Esophagus muscularis mucosa (tissue), 4 donors: ENCODE measurements at places on chromosomes 1 and 21. TPM values are rescaled to one million over a fixed set of nuclear protein-coding genes. Genes with fewer than 3 reads are reported as not detected.
A peak's percentile ranks its signal among the peaks of the same experiment; 100 is the strongest.

FAM167B gene
- total RNA-seq = 3.8 TPM

- H3K27me3 ChIP-seq = no peaks in the 10 kb centered on the region
- no peak overlapping the region for H3K27ac ChIP-seq
Measured at GRCh38 chr1:239315631-239316217, 70.6 kb upstream of the CHRM3 start.

- H3K27me3 ChIP-seq = no peaks in the 10 kb centered on the region
- DNase-seq = no peak
- no peak overlapping the region for H3K27ac ChIP-seq
Measured at GRCh38 chr1:207152792-207153468, 48.9 kb downstream of the C4BPA start.

MSH4 gene
- 0.40 TPM for total RNA-seq

- no peaks in the 10 kb centered on the region for H3K27me3 ChIP-seq
- H3K36me3 ChIP-seq = no peaks in the 10 kb centered on the region
- DNase-seq = no peak
- H3K4me3 ChIP-seq = no peak overlapping the region
Measured at GRCh38 chr1:116230712-116231111, 119.5 kb downstream of the MAB21L3 start.

GRCh38 chr1:165218731-165219130 is 137.8 kb downstream of the LMX1A start:
- DNase-seq = no peak
- no peaks in the 10 kb centered on the region for H3K27me3 ChIP-seq
- no peaks in the 10 kb centered on the region for H3K36me3 ChIP-seq
- no peak overlapping the region for H3K4me3 ChIP-seq
- no peaks in the 10 kb centered on the region for H3K4me1 ChIP-seq

OR2M3 gene
- not detected for total RNA-seq

PADI1 gene
- 2.1 TPM for total RNA-seq

DNA sequence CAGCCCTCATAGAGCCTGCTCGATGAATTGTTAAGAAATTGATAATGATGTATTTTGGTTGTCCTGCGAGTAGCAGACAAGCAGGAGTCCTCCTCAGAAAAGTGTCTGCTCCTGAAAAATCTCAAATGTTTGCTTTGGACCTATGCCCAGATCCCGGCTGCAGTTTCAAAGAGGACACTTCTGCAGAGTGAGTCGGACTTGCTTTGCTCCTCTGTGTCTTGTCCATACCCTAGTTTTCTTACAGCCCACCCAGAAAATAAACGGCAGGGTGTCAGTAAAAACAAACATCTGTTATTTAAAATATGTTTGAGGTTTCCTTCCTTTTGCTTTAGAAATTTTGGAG is 2.8 kb downstream of the S100A10 start:
- peak overlapping the region; percentile 89 for H3K27ac ChIP-seq
- peaks cover 14% of the 10 kb centered on the region for H3K36me3 ChIP-seq
- H3K27me3 ChIP-seq = no peaks in the 10 kb centered on the region
- peak overlapping the region; percentile 23 for H3K4me3 ChIP-seq
- peaks cover 90% of the 10 kb centered on the region for H3K4me1 ChIP-seq

GRCh38 chr1:210647406-210648333 is 319.0 kb downstream of the HHAT start:
- no peak for DNase-seq
- H3K4me3 ChIP-seq = no peak overlapping the region
- H3K4me1 ChIP-seq = no peaks in the 10 kb centered on the region
- H3K27me3 ChIP-seq = no peaks in the 10 kb centered on the region
- H3K36me3 ChIP-seq = no peaks in the 10 kb centered on the region

- peaks cover 93% of the 10 kb centered on the region for H3K4me1 ChIP-seq
- no peak for DNase-seq
- H3K36me3 ChIP-seq = no peaks in the 10 kb centered on the region
Measured at GRCh38 chr1:12475530-12475934, 142.5 kb downstream of the DHRS3 start.

DNA sequence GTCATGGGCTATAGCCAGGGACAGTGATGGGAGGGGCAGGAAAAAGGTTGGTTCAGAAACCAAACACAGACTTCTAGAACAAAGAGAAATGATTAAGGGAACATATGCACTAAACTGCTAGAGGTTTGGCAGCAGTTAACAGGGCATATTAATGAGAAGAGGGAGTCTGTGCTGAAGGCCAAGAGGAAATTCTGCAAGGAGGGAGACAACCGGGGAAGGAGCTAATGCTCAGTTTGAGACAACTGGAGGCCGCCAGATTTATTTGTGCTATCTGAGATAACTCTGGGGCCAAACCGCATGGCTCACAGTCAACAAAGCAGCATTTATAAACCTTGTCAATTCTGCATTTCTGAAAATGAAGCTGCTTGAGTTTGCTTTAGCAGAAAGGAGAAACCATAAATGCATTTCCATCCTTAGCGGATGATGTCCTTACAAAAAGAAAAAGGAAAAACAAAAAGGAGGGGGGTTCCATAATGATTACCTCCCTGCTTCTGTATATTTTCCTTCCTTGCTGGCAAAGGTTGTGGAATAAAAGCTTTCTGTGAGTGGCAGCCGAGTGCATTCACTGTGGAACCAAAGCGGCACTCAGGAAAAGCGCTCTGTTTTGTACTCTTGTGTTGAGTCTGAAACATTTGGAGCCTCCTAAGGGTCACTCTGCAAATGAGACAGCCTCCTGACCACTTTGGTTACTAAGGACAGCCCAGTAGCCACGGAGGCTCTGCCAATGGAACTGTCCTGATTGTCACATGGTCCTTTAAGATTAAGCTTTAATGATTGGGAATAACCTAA is 70.3 kb downstream of the SIM2 start:
- DNase-seq = no peak
- H3K36me3 ChIP-seq = peaks cover 7% of the 10 kb centered on the region
- H3K27me3 ChIP-seq = no peaks in the 10 kb centered on the region

DNA sequence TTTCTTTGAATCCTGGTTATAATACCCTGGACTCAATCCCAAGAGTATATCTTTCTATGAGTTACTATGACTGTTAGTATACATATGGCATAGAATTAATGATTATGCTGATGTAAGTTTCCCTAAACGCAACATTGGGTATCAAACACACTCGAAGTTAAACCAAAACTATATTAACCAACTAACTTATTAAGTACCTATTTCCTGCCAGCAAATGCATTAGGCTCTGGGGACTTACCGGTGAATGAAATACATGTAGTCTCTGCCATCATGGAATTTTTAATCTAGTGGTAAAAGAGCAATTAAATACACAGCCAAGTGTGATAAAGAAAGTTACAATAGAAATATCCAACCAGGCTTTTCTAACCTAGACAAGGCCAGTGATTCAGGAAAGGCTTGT is 193.6 kb upstream of the ADGRL2 start:
- H3K4me1 ChIP-seq = no peaks in the 10 kb centered on the region
- no peak for DNase-seq
- H3K27ac ChIP-seq = no peak overlapping the region

GRCh38 chr1:80498673-80499072 is 1302.1 kb upstream of the ADGRL2 start:
- no peak overlapping the region for H3K27ac ChIP-seq
- no peak overlapping the region for H3K4me3 ChIP-seq
- H3K4me1 ChIP-seq = peaks cover 19% of the 10 kb centered on the region
- no peaks in the 10 kb centered on the region for H3K36me3 ChIP-seq
- no peak for DNase-seq

GRCh38 chr21:41682719-41683179 is 84.1 kb downstream of the RIPK4 start:
- H3K27ac ChIP-seq = no peak overlapping the region
- H3K27me3 ChIP-seq = no peaks in the 10 kb centered on the region
- DNase-seq = no peak
- H3K4me1 ChIP-seq = peaks cover 15% of the 10 kb centered on the region

DNA sequence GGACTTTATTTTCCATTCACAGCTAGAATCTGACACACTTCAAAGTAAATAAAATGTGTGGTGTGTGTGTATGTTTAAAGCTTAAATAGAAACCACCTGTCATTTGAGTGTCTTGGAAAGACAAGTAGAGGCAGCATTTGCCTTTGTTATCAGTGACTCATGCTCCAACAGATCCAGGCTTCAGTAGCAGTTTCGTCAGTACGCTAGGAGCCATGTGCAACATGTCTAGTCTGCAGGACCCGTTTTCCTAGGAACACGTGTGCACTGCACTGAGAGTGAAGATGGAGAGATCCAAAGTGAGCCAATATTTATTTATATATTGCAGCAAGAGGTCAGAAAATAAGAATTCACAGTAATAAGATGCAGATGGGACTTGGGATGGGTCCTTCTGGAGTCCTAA is 41.8 kb downstream of the SGIP1 start:
- no peaks in the 10 kb centered on the region for H3K36me3 ChIP-seq
- no peak overlapping the region for H3K4me3 ChIP-seq
- H3K27me3 ChIP-seq = no peaks in the 10 kb centered on the region
- H3K27ac ChIP-seq = no peak overlapping the region
- H3K4me1 ChIP-seq = peaks cover 9% of the 10 kb centered on the region
- no peak for DNase-seq

PLEKHN1 gene
- total RNA-seq = 0.50 TPM

SLC9C2 gene
- total RNA-seq = not detected

HRNR gene
- not detected for total RNA-seq

DNA sequence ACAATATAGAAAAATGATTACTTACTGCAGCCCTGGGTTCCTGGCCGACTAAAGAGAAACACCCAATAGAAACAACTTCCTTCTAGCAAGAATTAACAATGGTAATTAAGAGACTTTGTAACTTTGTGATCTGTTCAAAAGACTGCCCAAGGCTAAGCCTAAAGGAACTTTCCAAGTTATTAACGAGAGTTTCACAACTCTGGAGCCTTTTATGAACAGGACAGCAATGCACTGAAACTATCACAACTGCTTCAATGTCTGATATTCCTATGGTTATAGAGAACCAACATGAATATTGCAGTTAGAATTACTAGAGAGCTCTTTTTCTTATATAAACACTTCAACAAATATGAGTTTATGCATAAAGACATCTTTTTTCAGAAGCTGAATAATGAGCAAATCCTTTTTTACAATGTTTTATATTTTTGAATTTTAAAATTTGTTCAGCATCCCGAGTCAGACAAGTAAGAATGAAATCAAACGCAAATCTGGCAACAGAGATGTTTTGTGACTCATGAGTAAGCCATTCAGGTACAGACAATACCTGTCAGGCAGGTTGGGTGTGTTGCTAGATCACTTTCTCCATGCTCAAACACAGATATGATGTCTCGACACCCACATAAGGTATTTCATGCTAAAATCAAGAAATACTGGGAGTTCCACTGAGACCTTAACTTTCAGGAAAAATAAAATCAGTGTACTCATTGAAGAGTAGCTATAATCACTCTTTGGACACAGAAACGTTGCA is 22.2 kb upstream of the KCNJ15 start:
- peak; percentile 8 for DNase-seq
- H3K4me1 ChIP-seq = no peaks in the 10 kb centered on the region
- no peaks in the 10 kb centered on the region for H3K27me3 ChIP-seq
- H3K4me3 ChIP-seq = no peak overlapping the region
- no peak overlapping the region for H3K27ac ChIP-seq

DNA sequence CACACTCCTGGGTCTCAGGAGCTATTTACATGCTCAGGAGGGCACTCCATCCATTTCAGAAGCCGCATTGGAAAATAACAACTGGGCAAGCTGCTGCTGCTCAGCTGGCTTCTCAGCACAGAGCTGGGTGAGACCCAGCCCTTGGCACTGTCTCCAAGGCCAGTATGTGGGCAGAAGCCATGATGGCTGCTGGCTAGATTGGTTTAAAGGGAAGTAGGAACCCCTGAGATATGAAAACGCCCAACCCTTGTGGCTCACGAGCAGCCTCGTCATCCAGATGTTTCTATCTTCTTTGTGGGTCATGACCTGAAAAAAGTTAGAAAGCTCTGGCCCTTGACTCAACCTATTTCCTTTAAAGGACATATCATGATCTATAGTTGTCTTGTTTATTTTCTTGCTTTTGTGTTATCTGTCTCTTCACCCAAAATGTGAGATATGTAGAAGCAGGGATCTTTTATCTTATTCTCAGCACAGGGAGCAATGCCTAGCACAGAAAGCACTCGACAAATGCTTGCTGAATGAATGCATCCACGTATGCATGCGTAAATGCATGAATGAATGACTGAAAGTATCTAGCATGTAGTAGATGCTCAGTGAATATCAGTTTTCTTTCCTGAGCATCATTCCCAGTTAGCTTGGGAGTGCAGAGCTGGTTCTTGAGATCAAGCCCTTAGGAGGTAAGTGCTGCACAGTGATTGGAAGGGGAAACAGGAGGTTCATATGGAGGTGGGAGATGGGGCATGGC is 11.6 kb downstream of the MYBPH start:
- H3K36me3 ChIP-seq = no peaks in the 10 kb centered on the region
- H3K27ac ChIP-seq = no peak overlapping the region
- no peaks in the 10 kb centered on the region for H3K4me1 ChIP-seq
- H3K27me3 ChIP-seq = no peaks in the 10 kb centered on the region
- no peak overlapping the region for H3K4me3 ChIP-seq

APCS gene
- total RNA-seq = not detected

UBE2U gene
- total RNA-seq = not detected

GRCh38 chr1:54112027-54112426 is 40.8 kb downstream of the CDCP2 start:
- no peaks in the 10 kb centered on the region for H3K36me3 ChIP-seq
- H3K4me1 ChIP-seq = no peaks in the 10 kb centered on the region
- H3K4me3 ChIP-seq = no peak overlapping the region
- H3K27me3 ChIP-seq = no peaks in the 10 kb centered on the region

DNA sequence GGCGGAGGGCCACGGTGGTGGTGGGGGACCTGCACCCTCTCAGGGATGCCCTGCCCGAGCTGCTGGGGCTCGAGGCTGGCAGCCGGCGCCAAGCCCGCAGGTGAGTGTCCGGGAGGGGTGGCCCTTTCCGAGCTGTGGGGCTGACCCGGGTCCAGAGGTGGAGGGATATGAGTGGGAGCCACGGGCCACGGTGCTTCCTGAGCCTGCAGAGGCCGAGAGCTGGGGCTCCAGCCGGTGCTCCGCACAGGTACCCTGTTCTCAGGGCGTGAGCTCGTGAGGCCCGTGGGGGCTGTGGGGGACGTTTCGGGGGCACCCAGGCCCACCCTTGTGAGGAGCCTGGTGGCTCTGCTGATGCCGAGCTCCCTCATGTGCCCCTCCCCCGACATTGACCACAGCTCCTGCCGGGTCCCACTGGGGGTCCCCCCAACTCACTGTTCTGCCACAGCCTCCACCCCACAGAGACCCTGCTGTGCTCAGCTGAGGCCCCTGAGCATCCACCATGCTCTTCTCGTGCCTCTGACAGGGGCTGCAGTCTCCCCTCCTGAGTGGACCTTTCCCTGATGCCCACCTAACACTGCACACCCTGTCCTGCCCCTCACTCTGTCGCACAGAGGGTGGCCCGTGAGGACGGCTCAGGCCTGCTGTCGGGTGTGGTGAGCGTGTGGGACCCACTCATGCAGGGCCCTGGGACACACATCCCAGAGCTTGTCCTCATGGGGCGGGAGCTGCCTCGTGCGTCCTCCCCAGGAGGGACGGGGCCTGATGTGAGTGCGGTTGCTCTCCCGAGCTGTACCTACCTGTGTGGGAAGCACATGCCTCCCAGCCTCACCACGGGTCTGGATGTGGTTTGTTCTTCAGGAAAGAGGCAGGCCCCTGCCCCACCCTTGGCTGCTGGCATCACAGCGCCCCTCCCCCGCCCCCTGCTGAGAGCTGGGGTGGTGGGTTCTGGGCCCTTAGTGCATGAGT is 27.5 kb downstream of the SLX9 start:
- H3K36me3 ChIP-seq = peaks cover 27% of the 10 kb centered on the region
- peak overlapping the region; percentile 46 for H3K4me3 ChIP-seq
- DNase-seq = no peak
- peaks cover 96% of the 10 kb centered on the region for H3K4me1 ChIP-seq

MFAP2 gene
- 8.3 TPM for total RNA-seq

GRCh38 chr1:238089615-238090014 is 198.9 kb upstream of the ZP4 start:
- H3K27me3 ChIP-seq = no peaks in the 10 kb centered on the region
- no peak for DNase-seq
- H3K4me1 ChIP-seq = no peaks in the 10 kb centered on the region
- H3K36me3 ChIP-seq = no peaks in the 10 kb centered on the region

OPRD1 gene
- under 0.01 TPM for total RNA-seq
